CD14-positive monocyte (primary cell): ENCODE measurements at places on chromosomes 16 and 17. TPM values are rescaled to one million over a fixed set of nuclear protein-coding genes. Genes with fewer than 3 reads are reported as not detected.

DNAAF1 gene
- polyA plus RNA-seq: 0.23 TPM

SMTNL2 gene
- polyA plus RNA-seq: 0.08 TPM

KCNJ12 gene
- polyA plus RNA-seq: not detected in 2 replicates

TBX2 gene
- not detected for polyA plus RNA-seq

SOX15 gene
- 1.1 and 2.3 TPM in 2 replicates for polyA plus RNA-seq

TNFSF13 gene
- polyA plus RNA-seq: 491 TPM

CCDC200 gene
- not detected for polyA plus RNA-seq

DNA sequence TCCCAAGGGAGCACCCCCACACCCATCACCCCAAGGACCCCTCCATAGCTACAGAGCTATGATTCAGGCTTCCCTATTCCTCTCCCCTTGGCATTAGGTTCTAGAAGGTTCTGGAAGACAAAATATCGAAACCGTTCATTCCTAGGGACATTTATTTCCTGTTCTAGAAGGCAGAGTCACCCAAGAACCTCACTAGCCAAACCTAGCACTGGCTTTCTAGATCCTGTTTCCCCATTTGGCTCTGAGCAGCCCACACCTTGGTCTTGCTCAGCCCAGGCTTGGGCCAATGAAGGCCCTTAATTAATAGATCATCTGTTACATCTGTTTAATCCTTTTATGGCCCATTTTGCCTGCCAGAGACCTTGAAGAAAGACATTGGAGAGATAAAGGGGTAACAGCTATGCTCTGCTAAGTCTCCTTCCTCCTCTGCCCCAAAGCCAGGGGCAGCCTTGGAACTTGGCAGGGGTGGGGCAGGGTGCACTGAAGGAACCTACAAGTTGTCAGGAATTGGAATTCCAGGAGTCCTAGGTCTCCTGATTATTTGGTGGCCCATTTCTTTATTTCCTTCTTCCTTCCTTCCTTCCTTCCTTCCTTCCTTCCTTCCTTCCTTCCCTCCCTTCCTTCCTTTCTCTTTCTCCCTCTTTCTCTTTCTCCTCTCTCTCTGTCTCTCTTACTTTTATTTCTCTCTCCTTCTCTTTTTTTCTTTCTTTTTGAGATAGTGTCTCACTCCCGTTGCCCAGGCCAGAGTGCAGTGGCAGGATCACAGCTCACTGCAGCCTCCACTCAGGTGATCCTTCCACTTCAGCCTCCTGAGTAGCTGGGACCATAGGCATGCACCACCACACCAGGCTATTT lies 8.7 kb upstream of the FZD2 start:
- peak; percentile 72 for DNase-seq
- H3K36me3 ChIP-seq: no peaks in the 10 kb centered on the region
- no peak overlapping the region for H3K4me3 ChIP-seq
- peaks cover 48% of the 10 kb centered on the region for H3K4me1 ChIP-seq
- H3K27ac ChIP-seq: peak overlapping the region; percentile 95

GRCh38 chr16:66936889-66937554 lies 1.7 kb downstream of the CES2 start:
- peaks cover 48% of the 10 kb centered on the region for H3K36me3 ChIP-seq
- no peak overlapping the region for H3K27ac ChIP-seq
- H3K4me3 ChIP-seq: no peak overlapping the region
- H3K4me1 ChIP-seq: peaks cover 38% of the 10 kb centered on the region
- H3K27me3 ChIP-seq: no peaks in the 10 kb centered on the region

GRCh38 chr16:19384656-19385055 lies 33.0 kb upstream of the TMC5 start:
- no peaks in the 10 kb centered on the region for H3K4me1 ChIP-seq
- peaks cover 7% of the 10 kb centered on the region for H3K27me3 ChIP-seq
- H3K27ac ChIP-seq: no peak overlapping the region
- DNase-seq: no peak
- H3K4me3 ChIP-seq: no peak overlapping the region

- H3K36me3 ChIP-seq: no peaks in the 10 kb centered on the region
- no peaks in the 10 kb centered on the region for H3K27me3 ChIP-seq
- H3K27ac ChIP-seq: no peak overlapping the region
- no peaks in the 10 kb centered on the region for H3K4me1 ChIP-seq
Measured at GRCh38 chr17:149231-149630, 11.9 kb downstream of the SCGB1C2 start.

- H3K27me3 ChIP-seq: no peaks in the 10 kb centered on the region
- H3K4me1 ChIP-seq: peaks cover 41% of the 10 kb centered on the region
- H3K4me3 ChIP-seq: peak overlapping the region; percentile 66
- no peaks in the 10 kb centered on the region for H3K36me3 ChIP-seq
Measured at GRCh38 chr17:68794636-68795434, 160.4 kb downstream of the ABCA8 start.

DNA sequence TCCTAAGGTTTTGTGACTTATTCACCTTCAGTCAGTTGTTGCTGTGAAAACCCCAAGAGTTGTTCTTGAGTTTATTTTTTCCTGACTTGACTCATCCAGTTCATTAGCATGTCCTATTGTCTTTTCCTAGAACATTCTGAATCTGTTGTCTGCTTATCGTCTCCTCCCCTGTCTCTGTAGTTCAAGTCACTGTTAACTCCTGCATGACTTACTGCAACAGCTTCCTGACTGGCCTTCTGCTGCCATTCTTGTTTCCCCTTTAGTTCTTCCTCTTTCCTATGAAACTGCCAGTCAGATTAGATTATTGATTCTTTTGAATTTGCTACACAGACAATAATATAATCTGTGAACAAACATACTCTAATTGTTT lies 161.5 kb downstream of the FTO start:
- peaks cover 36% of the 10 kb centered on the region for H3K4me1 ChIP-seq
- no peak overlapping the region for H3K27ac ChIP-seq
- no peak overlapping the region for H3K4me3 ChIP-seq
- no peaks in the 10 kb centered on the region for H3K36me3 ChIP-seq
- H3K27me3 ChIP-seq: no peaks in the 10 kb centered on the region

- no peak for DNase-seq
- H3K27me3 ChIP-seq: no peaks in the 10 kb centered on the region
- no peak overlapping the region for H3K4me3 ChIP-seq
- H3K36me3 ChIP-seq: no peaks in the 10 kb centered on the region
Measured at GRCh38 chr17:67467500-67468455, 90.7 kb downstream of the PITPNC1 start.

GRCh38 chr17:35953720-35954119 lies 10.2 kb upstream of the LYZL6 start:
- H3K4me1 ChIP-seq: no peaks in the 10 kb centered on the region
- no peak for DNase-seq
- H3K27ac ChIP-seq: no peak overlapping the region
- H3K4me3 ChIP-seq: no peak overlapping the region
- no peaks in the 10 kb centered on the region for H3K36me3 ChIP-seq

GRCh38 chr16:15542734-15543347 lies 100.1 kb downstream of the MARF1 start:
- no peak overlapping the region for H3K4me3 ChIP-seq
- H3K27ac ChIP-seq: no peak overlapping the region
- peaks cover 3% of the 10 kb centered on the region for H3K4me1 ChIP-seq
- DNase-seq: no peak
- no peaks in the 10 kb centered on the region for H3K36me3 ChIP-seq

DNA sequence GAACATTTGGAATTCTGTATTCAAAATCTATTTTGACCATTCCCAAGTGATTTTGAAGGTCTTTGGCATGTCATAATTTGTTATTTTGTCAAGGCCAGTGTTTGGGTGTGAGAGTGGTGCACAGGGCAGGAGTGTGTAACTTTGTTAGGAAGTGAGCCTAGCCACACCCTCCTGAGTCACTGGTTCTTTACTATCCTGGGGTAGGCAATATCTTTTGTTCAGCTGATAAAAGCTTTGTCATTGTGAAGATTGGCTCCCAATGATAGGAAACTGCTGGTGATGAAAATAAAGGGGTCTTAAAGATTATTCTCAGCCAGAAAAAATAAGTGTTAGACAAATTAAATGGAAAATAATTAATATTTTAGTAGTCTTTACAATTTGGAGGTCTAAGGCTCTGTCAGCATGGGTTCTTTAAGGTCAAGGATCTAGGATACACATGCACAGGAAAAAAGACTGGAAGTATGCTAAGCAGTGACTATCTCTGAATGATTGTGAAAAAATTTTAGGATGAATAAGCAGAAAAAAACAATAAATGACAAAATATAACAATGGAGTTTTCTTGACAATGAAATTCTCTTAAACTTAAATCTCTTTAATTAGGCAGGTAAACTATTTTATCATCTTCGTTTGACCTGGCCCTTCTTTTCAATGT lies 5.1 kb downstream of the UBN1 start:
- H3K4me1 ChIP-seq: peaks cover 35% of the 10 kb centered on the region
- peak; percentile 50 for DNase-seq
- H3K27ac ChIP-seq: peak overlapping the region; percentile 59
- H3K27me3 ChIP-seq: no peaks in the 10 kb centered on the region
- H3K4me3 ChIP-seq: no peak overlapping the region

- peak; percentile 92 for DNase-seq
- no peak overlapping the region for H3K27ac ChIP-seq
- peaks cover 19% of the 10 kb centered on the region for H3K4me1 ChIP-seq
- H3K4me3 ChIP-seq: no peak overlapping the region
- H3K27me3 ChIP-seq: peaks cover 73% of the 10 kb centered on the region
Measured at GRCh38 chr17:77916703-77917481, 41.6 kb upstream of the TNRC6C start.

GRCh38 chr17:75273977-75274708 lies 3.1 kb upstream of the MIF4GD start:
- no peaks in the 10 kb centered on the region for H3K27me3 ChIP-seq
- no peak overlapping the region for H3K27ac ChIP-seq
- H3K36me3 ChIP-seq: peaks cover 45% of the 10 kb centered on the region
- no peak for DNase-seq
- H3K4me1 ChIP-seq: peaks cover 27% of the 10 kb centered on the region

DNA sequence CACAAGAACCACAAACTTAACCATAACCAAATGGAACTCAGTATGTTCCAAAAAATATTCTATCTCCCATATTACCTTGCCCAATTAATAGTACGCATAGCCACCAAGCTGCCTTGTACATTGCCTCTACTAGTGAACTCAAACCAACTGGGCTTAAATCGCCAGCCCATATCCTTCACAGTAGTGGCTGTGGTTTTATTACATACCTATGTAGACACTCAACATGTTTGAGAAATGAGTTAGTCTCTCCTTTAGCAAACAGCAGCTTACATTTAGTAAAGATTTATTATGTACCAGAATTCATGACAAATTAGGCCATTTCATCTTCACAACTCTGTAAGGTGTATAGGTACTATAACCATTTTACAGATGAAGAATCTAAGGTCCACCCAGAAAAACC lies 41.4 kb downstream of the GRB2 start:
- H3K27ac ChIP-seq: peak overlapping the region; percentile 53
- peaks cover 20% of the 10 kb centered on the region for H3K4me1 ChIP-seq
- no peak overlapping the region for H3K4me3 ChIP-seq
- H3K27me3 ChIP-seq: no peaks in the 10 kb centered on the region
- no peak for DNase-seq

DNA sequence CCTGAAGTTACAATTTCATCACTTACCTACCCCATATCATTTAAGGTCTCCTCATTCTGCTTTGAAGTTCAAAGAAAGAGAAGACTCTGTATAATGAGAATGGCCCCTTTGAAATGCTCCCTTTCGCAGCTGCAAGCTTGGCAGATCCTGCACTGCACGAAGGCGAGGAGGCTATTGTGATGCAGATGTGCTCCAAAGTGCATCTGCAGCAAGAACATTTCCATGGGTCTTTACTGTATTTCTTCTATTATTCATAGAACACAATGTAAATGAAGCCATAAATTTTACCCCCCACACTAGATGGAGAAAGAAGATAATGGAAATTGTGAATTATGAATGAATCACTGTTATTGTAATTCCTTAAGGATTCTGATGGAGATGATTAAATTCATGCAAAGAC lies 178.7 kb downstream of the CHD9NB start:
- H3K27ac ChIP-seq: no peak overlapping the region
- DNase-seq: no peak
- no peaks in the 10 kb centered on the region for H3K4me1 ChIP-seq
- no peaks in the 10 kb centered on the region for H3K36me3 ChIP-seq
